Fibroblast of gingiva (primary cell): ENCODE measurements at places on chromosomes 16 and 17.

DNA sequence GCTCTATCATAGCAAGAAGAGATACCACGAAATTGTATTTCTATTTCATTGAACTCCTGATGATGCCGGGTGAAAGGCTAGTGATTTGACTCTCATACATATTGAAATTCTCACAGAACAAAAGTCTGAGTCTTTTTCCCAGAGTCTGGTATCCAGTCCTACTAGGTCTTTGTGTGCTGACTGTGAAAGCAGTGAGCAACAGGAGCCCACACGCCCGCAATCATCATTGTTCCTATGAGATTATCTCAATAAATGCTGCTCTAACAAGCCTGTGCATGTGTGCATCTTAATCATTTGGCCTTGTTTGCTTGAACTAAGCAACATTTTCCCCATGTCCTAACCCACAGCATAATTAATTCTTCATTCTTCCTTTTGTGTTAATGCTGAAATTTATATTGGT, 1466.0 kb downstream of the CDH11 start:
- no peak for DNase-seq

DNA sequence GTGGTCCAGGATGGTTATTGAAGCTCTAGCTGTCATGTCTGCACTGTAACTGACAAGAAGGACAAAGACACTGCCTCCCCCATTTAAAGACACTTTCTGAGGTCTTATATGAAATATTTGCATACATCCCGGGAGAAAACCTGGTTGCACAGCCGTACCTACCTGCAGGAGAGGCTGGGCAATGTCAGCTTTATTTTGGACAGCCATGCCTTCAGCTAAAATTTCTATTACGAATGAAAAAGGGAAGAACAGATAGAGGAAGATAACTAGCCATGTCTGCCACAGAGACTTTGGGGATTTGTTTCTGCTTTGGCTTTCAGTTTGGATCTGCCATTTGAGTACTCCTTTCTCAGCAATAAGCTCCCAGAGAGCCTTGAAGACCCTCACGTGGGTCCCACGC, 19.0 kb downstream of the SLC7A6 start:
- no peak for DNase-seq

- no peak for DNase-seq
Measured at GRCh38 chr16:9849697-9850245, 332.5 kb downstream of the GRIN2A start.

- DNase-seq: no peak
Measured at GRCh38 chr16:2777903-2778629, 986 bp upstream of the ELOB start.

DNA sequence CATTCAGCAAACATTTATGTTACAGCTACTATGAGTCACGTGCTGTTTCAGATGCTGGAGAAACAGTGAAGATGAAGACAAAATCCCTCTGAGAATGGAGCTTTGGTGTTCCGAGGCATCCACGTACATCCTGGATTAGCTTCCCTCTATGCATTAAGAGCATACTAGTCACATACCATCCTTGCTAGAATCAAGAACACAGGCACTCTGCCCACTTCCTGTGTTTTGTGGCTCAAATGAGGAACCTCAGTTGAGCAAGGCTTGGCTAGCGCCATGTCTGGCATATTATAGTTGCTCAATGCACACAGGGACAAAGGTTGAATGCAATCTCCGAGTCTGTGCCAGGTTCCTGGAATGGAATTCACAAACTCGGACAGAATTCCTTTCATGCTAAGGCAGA, 297.5 kb downstream of the XYLT1 start:
- peak; percentile 65 for DNase-seq
